Spinal cord (tissue), 10 donors: ENCODE measurements at places on chromosomes 4 and X.

DNA sequence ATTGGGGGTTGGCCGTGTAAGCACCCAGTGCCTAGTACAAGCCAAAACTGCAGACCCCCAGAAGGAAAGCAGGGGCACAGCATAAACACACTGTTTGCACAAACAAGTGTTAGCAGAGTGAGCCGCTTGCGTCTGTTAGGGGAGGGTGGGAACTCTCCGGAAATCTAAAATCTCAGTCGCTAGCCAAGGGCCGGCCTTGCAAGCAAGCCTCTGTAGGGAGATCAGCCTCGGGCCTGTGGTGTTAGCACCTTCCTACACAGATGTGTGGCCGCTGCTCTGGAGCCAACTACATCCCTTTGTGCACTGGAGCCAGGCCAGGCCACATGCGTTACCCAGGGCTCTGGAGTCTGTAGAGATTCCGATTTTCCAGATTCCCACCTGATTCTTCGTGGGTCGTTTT lies 67.1 kb downstream of the GPR143 start:
- DNase-seq, result no peak

DNA sequence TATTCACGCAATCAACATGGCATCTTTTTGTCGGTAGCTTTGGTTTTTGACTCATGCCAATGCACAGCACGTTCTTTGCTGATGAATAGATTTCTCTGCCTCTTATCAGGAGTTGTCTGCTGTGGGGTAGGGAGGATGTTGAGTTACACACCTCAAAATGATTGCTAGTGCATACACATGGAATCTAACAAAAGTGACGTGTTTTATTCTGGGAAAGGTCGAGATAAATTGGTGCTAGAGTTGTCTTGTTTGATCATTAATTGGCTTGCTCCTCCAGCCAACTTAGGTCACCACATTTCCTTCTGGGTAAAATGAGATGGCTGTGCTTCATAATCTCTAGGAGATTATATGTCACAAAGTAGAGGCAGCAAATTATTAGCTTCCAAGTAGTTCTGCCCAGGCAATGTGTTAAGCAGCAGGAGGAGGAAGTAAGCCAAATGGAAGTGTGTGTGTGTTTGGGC lies 3.9 kb downstream of the RAB9A start:
- no peak for DNase-seq

GRCh38 chr4:123193802-123194367 lies 202.7 kb upstream of the SPRY1 start:
- DNase-seq, result no peak

- DNase-seq, result no peak
These were observed 85.4 kb upstream of the ARMCX2 start for GRCh38 chrX:101745046-101745445.

- no peak for DNase-seq
These were observed 113.9 kb upstream of the EOLA2 start for GRCh38 chrX:150052226-150052625.

GRCh38 chr4:170949084-170949483 lies 859.3 kb upstream of the AADAT start:
- DNase-seq, result no peak

DNA sequence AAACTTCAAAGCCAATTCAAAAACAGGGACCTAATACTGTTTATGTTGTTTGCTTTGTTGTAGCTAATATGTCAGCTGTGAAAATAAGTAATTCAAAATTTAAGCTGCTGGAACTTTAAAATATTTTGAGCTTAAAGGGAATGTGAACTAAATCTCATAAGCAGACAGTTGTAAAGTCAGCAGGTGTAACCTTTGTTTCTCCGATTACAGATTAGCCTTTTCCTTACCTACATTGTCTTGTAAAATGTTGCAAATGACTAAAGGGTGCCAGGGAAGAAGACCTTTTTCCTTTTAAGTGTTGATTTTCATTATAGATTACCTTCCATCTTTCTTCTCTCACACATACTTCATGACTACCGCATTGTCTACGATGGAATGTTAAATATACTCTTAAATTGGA lies 405.1 kb downstream of the KCNIP4 start:
- no peak for DNase-seq

DNA sequence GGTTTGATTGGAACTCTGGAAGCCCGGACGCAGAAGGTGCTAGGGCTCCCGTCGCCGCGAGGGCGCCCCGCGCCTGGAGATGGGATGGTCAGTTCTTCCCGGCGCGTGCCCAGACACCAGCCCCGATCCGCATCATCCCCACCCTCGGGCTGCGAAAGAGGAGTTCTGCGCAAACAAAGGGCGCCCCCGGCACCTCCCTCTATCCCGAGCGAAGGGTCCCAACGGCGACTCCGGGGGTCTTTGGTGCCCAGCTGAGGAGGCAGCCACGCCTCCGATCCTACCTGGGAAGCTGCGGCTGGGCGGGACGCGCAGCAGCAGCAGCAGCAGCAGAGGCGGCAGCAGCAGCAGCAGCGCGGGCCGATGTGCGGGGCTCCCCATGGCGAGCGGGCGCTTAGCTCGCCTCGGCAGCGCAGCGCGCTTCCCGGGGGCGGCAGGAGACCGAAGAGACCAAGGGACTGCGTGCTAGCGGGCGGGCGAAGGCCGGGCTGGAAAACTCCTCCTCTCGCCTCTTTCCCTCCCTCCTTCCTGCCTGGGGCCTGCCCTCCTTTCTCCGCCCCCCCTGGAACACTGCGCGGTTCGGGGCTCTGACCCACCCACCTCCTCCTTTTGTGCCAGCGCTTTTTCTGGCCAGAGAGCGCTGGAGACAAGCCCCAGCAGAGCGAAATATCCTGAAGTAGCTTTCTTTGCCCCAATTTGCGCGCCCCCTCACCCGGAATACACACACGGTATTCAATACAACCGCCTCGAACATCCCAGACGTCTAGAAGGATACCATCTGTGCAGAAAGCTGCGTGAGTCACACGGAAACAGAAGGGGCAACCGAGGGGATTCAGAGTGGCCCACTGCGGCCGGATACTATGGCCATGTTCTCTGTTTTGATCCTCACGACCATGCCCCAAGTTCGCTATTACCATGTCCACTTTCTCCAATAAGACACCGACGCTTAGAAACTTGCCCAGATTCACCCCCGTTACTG lies at the start of gene SRPX:
TSS of gene SRPX (minus strand) at position 457 of the 976 bp plus-strand sequence. CDS start at position 378, 79 bp downstream.
- no peak for DNase-seq

DNA sequence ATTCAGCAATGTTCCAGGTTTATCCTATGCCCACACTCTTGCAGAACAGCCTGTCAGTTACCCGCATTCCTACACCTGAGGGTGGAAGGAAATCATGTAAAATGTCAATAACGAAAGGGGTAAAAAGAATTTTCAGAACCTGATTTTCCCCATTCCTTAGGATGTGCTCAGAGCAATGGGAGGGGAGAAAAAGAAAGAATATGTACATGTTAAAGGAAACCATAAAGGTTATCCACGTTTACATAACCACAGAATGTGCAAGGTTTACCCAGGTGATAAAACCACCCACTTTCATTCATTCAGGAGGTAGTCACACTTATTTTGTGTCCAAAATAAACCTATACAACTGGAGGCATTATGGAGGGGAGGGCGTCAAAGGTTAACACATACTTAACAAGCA lies 335.5 kb downstream of the ZNF674 start:
- DNase-seq, result no peak

DNA sequence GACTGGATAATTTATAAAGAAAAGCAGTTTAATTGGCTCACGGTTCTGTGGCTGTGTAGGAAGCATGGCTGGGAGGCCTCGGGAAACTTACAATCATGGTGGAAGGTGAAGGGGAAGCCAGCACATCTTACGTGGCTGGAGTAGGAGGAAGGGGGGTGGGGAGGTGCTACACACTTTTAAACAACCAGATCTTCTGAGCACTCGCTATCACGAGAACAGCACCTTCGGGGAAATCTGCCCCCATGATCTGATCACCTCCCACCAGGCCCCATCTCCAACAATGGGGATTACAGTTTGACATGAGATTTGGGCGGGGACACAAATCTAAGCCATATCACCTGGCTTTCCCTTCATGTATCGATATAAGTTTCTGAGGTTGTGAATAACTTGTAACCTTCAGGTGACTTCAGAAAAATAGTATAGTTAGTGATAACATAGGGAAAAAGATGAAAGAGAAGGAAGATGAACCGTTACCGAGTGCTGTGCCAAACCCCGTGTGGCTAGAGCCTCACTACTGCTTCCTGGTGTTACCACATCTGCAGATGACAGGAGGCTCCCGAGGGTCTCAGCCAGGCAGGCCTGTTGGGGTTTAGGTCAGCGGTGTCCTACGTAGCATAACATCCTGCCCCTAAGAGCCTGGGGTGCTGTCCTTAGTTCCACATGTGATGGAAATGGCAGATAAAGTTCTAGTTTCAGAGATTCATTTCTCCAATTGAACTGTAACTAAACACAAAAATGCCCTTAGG lies 103.5 kb downstream of the TNIP2 start:
- no peak for DNase-seq

DNA sequence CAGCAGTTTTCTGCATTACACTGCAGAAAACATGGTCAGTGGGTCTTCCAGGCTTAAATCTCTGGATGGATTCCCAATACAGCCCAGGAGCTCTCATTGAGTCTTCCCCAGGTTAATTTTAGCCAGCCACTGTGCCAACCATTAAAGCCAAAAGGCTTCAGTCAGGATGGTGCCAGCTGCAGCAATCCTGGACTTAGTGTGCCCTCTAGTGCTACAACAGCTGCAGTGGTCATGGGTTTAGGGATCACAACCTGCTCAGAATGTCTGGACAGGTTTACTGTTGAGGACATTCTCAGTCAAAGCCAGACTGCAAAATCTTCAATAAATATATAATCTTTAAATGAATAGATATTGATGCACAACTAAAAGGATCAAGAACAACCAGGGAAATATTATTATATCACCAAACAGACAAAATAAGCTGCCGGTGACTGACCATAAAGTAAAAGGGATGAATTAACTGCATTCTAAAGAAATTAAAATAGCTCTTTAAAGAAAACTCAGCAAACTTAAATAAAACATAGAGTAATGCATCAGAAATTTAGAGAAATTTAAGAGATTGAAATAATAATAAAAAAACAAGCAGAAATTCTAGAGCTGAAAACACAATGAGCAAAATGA lies 639.9 kb downstream of the SPOCK3 start:
- DNase-seq, result no peak

GRCh38 chrX:136679531-136679930 lies 31.6 kb downstream of the CD40LG start:
- DNase-seq, result no peak

DNA sequence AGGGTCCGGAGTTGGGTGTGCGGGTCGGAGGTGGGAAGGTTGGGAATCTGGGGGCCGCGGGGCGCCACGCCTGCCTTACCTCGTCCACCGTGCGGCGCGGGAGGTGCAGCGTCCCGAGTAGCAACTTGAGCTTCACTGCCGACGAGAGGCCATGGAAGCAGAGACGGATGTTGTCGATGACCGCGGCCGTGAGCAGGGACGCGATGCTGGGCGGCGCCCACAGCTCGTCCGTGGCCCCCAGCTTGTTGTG lies 178 bp downstream of the NELFA start:
- DNase-seq, result no peak

DNA sequence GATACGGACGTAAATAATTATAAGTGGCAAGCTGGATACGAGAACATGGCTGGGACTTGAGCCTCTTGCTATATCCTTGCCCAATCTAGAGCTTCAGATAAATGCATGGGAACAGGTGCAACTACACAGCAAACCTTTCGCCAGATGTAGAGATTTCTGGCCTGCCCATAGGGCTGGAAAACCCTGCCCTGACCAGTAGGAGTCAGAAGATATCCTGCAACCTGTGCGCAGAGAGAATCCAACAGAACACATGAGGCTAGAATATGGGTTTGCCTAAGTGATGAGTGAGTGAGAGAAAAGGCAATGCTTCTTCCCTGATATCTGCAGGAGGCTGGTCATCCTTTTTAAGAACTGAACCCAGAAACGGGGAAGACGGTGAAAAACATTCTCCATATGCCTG lies 805.3 kb upstream of the TENM3 start:
- DNase-seq, result no peak

GRCh38 chrX:11470250-11470974 lies 177.2 kb downstream of the AMELX start:
- no peak for DNase-seq

GRCh38 chr4:99885063-99885664 lies 9.1 kb downstream of the LAMTOR3 start:
- DNase-seq, result peak; percentile 34

DNA sequence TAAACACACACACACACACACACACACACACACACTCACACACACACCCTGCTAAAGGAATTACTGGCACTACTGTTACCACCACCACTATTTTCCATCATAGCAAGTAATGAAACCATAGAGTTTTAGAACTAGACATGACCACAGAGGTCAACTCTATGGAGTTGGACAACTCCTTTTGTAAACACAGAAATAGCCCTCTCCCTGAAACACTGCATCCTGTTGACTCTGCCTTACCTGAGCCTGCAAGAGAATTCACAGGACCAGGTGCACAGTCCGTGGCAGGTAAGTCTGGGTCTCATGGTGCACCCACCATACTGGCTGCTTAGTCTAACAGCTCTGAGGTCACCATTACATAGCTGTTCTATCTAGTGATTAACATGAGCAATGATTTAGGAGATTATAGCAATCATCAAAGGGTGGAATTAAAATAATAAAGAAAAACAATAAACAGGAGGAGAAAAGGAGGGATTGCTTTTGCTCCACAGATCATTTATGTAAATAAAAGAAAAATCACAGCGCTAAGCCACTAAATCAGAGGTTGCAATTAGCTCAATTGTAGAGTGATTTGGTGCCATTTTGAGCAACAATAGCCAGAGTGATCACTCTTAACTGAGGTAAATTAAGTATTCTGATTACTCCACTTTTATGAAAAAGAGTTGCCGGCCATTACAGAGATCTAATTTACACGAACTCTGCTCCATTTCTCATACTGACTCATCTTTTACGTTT lies 340.0 kb upstream of the RASGEF1B start:
- no peak for DNase-seq

DNA sequence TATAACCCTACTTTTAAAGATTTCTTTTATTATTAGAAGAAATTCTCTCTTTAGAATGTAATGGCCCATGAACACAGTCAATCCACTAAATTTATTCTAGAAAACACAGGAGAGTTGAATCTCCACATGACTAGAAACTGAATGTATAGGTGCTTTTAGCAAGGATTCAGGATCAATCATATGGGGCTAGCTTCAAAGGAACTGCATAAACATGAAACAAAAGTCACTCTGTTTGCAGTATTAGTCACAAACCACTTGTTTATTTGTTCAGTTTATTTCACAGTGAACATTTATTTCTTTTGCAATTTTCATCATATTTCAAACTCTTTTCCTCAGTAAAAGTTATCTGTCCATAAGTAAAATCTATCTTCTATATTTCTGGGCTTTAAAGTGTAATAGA lies 1604.6 kb downstream of the PCDH18 start:
- no peak for DNase-seq

GRCh38 chr4:127580300-127580699 lies 52.5 kb upstream of the INTU start:
- DNase-seq, result no peak

GRCh38 chr4:54440394-54441136 lies 211.5 kb downstream of the PDGFRA start:
- peak; percentile 19 for DNase-seq

DNA sequence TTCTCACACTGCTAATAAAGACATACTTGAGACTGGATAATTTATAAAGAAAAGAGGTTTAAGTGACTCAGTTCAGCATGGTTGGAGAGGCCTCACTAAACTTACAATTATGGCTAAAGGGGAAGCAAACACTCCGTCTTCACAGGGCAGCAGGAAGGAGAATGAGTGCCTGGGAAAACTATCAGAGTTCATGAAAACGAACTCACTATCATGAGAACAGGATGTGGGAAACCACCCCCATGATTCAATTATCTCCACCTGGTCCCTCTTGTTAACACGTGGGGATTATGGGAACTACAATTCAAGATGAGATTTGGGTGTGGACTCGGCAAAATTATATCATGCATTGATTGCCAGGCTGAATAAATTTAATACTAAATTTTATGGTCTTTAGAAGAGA lies 592.7 kb downstream of the GRXCR1 start:
- DNase-seq, result no peak

- DNase-seq, result peak; percentile 38
These were observed 705 bp downstream of the RPS6KA3 start for GRCh38 chrX:20265726-20266681.
